ENCODE measurements at places on chromosomes 12 and 14.

DNA sequence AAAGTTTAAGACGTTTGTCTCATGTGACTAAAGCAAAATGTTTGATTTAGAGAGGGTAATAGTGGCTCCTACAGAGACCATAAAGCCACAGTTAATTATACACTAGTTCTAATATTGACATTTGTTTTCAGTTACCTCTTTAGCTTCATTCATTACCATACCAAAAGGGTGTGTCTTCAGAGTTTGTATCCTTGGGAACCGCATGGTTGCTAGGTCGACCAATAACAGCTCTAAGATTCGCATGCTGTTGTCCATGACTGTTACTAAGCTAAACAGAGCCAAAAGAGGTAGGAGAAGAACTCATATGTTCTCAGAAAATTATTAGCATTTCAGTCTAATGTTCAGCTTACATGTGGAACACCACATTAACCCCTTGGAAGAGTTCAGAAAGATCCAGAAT is 36.2 kb upstream of the ETNK1 start:
- no peak for DNase-seq

DNA sequence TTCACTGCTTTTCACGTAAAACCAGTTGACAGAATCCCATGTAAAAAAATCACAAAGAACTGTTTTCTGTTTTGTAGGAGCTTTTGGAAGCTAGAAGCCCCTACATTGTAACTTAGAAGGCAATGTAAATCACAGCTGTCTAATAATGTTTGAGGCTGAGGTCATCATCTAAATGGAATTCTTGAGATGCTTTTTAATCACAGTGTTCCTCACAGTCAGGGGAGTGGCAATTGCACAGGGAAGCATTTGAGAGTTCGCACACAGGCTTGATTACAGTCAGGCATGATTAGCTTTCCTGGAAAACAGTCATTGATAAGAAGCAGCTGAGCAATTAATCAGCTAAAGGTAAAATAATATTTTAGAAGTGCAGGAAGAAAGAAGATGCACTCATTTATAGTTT is 2.9 kb downstream of the SLC17A8 start:
- DNase-seq, result no peak

GRCh38 chr12:10293151-10293550 is 14.5 kb upstream of the KLRD1 start:
- DNase-seq, result no peak

DNA sequence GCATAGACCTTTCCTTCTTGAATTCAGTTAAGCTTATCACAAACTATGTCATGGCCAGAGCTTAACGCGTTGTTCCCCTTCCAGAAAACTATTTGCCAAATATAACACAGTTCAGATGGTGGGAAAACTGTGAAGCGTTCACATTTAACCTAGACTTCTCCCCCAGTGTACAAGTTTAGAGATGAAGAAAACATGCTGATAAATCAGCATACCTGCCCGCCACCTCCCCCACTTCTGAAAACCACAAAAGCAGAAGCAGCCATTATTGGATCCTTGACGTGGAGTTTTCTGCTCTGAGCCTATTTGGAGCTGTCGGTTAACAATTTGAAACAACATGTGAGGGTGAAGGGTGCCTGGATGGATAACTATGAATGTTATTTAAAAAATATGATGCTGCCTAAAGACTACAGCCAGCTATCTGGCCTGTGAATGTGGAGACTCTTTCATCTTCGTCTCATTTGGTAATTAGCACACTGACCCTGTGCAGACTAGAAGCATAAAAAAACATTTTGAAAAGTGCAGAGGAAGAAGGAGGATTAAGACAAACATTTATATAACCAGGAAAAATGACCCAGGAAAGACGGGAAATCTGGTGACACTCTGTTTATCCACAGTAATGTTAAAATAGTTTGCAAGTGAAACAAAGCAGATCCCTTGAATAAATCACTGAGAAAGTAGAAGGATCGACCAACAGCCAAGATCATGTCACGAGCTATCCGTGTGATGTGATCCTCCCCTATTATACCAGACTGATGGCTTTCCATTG is 408.2 kb downstream of the AEBP2 start:
- DNase-seq, result no peak

DNA sequence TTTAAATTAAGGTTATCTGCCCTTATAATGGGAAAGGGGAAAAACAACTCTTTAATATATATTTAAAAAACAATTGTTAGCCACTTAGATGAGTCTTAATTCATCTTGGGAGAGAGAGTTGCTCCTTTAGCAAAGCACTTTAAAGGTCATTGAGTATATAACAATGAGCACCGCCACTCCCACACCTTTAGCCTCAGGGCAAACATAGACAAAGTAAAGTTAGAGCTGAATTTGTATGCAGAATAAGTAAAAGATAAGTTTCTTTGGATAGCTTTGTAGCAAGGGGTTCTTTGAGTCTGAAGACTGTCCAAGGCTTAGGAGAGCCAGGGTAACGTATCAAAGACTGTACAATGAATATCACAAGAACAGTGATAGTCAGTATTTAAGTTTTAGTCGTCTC is 728.8 kb upstream of the LMO3 start:
- no peak for DNase-seq
